ENCODE measurements at places on chromosomes 2 and 18.

DNA sequence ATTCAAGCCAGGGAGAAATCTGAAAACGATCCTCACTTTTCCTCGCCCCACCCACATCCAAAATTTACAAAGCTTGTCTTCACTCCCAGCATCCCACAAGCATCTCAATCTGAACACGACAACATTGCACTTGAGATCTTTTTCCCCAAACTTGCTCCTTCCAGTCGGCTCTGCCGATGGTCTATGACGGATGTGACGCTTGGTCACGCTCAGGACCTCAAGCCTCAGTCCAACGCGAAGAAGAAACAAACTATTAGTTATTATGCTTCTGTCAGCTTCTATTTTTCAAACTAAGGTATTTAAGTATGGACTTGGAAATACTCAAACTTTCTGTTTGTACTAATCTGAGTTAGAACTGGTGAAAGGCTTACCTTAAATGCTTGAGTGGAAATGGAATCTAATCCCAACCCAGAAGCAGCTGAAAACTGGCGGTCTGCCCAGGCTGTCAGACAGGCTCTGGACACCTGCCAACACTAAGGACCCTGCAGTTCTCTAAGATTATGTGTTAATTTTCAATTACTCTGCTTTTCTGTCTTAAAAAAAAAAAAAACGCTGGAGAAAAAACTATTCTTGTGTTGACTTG, 132.1 kb upstream of the DNMT3A start:
- DNase-seq = no peak

DNA sequence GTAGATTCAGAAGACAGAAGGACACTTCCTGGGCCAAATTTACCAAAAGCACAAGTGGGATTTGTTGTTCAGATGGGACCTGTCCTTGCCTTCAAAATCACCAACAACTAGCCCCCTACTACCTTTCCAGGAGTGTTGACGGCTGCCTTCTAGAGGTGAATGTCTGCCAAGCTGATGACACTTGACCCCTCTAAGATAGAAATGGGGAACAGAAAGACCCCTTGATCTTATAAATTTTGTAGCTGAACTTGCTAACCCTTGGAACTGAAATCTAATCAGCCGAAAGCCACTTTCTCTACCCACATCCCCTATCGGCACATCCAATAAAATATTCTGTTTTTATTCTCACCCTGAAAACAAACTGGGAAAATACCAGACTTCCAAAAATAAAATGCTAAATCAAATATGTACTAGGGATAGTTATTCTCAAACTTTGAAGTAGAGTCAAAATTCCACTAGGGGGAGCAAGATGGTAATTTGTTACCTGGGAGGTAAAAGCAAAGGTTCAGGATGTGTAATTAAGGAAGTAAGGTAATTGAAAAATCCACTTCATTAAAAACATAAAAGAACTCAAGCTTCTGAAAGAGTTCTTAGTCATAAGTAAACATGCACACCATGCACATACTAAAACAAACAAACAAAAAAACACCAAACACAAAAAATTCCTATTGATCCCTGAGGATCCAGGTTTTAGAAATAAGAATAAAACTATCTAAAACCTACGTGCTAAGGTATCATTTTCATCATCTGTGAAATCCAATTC, 119.2 kb downstream of the ANKRD44 start:
- no peak for DNase-seq

DNA sequence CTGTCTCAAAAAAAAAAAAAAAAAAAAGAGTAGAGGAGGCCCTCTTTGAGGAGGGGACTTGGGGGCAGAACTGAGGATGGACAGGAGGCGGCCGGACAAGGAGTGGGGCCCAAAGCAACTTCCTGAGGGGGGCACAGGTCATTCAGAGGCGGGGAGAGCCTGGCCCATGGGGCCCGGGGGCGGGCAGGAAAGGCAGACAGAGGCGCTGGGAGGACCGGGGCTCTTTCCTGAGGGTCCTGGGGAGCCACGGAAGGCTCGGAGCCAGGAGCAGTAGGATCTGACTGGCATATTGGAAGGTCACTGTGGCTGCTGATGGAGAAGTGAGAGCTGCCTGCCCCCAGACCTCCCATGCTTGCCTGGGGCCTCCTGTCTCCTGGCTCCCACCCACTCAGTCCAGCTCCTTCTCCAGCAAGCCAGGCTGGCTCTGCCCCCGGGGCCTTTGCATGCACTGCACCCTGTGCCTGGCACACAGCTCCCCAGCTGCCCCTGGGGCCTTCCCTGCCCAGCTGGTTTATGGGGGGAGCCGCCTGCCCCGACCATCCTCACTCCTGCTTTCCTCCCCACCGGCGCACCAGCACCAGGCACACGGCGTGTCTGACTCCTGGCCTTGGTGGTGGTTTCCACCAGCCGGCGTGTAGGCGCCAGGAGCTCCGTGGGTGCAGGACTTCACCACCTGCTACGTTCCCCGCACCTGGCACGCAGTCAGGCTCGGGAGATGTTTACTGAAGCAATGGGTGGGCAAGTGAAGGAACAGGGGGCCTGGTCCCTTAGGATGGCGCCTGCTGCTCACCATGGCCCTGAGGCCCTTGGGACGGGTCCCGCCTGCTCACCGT, 5.6 kb downstream of the ESPNL start:
- no peak for DNase-seq

- DNase-seq = no peak
Observed at GRCh38 chr2:55968941-55969340, 45.4 kb upstream of the EFEMP1 start.

DNA sequence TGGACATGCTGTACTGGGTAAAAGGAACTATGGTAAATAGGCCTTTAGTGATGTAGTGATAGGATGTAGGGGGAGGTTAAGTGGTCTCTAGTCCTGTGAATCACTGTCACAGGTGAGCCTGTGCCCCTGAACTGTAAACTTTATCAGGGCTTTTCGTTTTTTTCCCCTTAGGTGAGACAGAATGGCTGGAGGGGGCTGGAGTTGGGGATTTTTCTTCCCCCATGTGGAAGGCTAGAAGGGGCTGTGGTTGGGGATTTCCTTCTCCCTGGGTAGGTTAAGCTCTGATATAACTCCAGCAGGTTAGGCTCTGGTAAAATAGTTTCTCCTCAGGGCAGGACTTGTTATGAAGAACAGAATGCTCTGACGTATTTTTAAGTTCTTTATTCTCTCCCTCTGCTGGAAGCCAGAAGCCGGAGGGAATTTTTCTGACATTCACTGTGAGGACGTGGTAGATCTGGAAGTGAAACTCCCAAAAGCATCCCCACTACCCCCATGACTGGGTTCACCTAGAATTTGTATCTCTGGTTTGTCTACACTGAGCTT, 28.5 kb downstream of the PIKFYVE start:
- no peak for DNase-seq

- DNase-seq = no peak
Observed at GRCh38 chr2:20165677-20166509, 59.0 kb downstream of the SDC1 start.

DNA sequence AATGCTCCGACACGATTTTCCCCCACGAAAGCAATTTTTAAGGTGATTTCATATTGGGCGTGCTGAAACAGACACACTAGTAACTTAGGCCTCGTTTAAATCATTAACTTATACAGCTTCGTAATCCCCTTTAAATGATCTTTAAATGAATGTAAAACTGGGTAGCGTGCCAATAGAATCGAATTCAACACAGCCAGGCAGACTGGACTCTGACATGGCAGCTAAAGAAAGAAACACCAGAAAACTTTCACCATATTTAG, 2.4 kb upstream of the ID2 start:
- no peak for DNase-seq

All from stimulated activated CD4-positive, alpha-beta T cell treated with anti-CD3 and anti-CD28 coated beads, TNF-alpha, amount 100 ng/mL, for 4 hours (primary cell).